Activated gamma-delta T cell treated with anti-CD3 and anti-CD28 coated beads, Interleukin-2, amount 50 U/mL, for 16 hours (primary cell): ENCODE measurements at places on chromosomes 11 and 22.
A peak's percentile ranks its signal among the peaks of the same experiment; 100 is the strongest.

GRCh38 chr11:69515271-69516245 is 34.1 kb downstream of the LINC01488 start:
- DNase-seq = no peak

DNA sequence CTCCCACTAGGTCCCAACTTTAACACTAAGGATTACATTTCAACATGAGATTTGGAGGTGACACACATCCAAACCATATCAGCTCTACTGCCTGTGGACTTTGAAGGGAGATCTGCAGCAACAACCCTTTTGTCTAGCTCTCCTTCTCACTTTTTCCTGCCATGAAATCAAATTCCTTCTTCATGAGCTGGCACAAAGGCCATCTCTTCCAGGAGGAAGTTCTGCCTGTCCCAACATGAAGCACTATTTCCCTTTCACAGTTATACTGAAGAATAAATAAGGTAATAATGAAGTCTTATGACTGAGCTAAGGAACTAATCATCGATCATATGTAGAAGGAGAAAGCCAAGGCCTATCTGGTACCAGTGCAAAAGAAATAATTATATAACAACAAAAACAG is 253.5 kb upstream of the TENM4 start:
- DNase-seq = no peak

GRCh38 chr22:48871176-48871840 is 956.4 kb downstream of the BRD1 start:
- no peak for DNase-seq

GRCh38 chr22:50702261-50702671 is 29.6 kb downstream of the SHANK3 start:
- DNase-seq = no peak

DNA sequence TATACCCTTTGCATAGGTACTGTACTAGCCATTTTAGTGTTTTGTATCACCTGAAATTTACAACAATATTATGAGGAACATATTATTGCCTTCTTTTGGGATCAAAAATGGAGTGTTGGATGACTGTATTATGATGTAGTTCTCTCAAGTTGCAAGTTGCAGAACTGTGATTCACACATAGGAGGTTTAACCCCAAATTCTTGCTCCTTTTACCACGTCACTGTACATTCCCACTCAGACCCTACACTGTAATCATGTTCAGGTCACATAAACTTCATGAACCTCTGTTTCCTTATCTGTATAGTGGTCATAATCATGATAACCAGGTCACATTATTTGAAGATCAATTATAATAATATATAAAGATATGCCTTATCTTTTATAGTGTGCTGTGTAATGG is 925.1 kb upstream of the TENM4 start:
- no peak for DNase-seq

- no peak for DNase-seq
These were observed 15.5 kb downstream of the EFCAB6 start for GRCh38 chr22:43796567-43796966.

DNA sequence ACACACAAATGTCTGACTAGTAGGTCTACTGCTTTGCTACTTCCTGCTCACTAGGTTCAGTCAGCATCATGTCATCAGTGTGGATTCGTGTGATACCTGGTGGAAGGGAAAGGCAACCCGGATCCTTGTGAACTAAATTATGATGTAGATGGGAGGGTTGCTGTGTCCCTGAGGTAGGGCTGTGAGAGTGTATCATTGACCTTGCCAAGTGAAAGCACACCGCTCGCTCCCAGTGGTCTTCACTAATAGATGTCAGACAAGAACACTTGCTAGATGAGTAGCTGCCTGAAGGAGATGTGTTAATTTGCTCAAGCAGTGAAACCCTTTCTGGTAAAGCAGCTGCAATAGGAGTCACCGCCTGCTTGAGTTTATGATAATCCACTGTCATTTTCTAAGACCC is 119.4 kb downstream of the WNT7B start:
- DNase-seq = no peak

DNA sequence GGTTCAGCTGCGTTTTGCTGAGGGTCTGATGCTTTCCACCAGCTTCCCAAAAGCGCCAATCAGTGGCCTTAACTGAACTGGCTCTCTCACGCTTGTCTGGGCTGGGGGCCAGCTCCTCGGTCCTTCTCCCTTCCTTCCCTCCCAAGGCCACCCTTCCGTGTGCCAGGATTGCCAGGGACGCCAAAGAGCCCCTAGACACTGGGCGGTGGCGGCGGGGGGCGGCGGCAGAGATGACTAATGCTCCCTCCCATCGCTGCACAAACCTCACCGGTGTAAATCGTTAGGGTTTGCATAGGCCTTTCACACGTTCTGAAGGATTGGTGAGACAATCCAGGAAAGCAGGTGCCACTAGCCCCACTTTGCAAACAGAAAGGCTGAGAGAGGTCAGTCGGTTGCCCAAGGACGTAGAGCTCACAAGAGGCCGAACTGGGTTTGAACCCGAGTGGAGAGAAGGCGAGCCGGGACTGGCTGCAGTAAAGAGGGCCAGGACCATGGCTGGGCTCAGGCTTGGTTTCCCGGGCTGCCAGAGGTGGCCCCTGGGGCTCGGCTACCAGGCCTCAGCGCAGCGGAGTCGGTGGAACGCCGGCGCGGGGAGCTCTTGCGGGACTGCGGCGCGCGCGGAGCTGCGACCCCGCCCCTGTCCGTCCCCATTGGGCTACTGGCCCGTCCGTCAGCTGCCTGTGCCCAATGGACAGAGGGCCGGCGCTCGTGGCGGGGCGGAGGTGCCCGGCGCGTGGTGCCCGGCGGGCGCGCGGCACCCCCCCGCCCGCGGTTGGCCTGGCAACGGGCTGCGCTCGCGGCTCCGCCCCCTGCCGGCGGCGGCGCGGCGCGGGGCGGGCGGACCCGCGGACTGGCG is 589 bp upstream of the GNAZ start:
- peak; percentile 81 for DNase-seq

DNA sequence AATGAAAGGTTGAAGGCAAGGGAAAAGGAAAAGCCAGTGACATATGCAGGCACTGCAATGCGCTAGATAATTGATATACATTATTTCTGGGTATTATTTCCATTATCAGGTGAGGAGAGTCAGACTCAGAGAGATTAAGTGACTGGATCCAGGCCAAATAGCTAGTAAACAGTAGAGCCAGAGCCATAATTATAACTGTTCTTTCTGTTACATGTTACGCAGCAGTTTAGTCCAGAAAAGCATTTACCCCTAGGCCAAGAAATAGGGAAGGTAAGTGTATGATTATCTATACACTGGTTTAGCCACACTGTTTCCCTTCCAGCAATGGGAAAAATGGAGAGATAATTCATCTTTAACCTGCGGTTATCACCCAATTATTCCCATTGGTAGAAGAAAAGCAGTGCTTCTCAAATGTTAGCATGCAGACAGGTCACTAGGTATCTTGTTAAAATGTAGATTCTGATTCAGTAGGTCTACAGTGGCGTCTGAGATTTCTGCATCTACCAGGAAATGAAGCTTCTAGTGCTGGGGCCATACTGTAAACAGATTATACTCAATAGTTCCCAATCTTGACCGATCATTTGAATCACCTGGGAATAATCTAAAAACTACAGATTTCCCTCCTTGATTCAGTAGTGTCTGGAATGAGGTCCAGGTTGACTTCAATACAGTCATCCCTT is 69.4 kb downstream of the RBFOX2 start:
- no peak for DNase-seq

GRCh38 chr11:108959105-108959761 is 294.4 kb downstream of the DDX10 start:
- no peak for DNase-seq

GRCh38 chr11:408154-409007 is 6.4 kb downstream of the SIGIRR start:
- DNase-seq = no peak

DNA sequence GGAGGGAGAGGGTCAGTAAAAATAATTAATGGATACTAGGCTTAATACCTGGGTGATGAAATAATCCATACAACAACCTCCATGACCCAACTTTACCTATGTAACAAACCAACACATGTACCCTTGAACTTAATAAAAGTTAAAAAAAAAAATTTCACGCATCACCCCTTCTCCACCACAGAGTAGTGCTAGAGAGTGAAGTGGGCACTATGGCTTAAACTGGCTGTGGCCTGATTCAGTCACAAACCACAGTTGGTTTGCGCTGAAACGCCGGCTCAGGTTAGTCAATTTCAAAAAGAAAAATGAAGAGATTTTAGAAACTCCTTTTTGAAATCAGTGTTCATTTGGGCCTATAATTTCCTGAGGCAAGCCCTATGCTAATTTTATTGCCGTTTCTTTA is 144.3 kb downstream of the TRPC6 start:
- DNase-seq = no peak

GRCh38 chr11:130675917-130676316 is 227.5 kb downstream of the ADAMTS15 start:
- no peak for DNase-seq

GRCh38 chr11:116404462-116404798 is 368.4 kb downstream of the BUD13 start:
- DNase-seq = no peak

- DNase-seq = no peak
These were observed 94.1 kb upstream of the PRDM11 start for GRCh38 chr11:45052361-45052760.

GRCh38 chr11:46603704-46604308 is 10.0 kb upstream of the AMBRA1 start:
- no peak for DNase-seq

DNA sequence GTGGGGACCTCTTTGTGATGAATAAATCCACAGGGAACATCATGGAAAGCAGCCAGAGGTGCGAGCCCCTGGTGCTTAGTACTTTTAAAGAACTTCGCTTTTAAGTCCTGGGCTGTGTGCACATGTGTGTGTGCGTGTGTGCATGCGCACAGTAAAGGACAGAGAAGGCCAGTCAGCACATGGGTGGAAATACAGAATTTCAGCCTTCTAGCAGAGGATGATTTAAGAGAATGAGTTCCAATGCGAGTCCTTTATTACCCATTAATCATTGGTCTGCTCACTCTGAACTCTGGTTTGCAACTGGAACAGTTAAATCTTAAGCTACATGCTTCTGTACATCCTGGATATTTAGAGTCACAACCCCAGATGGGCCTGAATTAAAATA is 18.9 kb downstream of the TEAD1 start:
- DNase-seq = no peak

DNA sequence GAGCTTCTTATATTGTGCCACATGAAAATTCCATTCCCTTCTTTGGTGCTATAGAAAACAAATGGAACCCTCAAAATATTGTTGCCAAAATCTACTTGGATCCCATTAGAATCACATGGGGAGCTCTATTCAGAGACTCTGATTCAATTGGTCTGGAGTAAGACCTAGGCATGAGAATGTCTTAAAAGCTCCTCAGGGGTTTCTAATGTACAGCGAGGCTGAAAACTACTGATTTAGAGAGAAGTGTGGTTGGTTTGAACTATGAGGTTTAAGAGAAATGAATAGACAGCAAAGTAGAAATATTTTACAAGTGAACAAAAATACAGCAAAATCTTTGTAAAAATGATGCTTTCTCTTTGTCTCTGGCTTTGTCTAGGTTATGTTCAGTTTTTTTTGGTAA is 514.7 kb downstream of the CNTN5 start:
- DNase-seq = no peak

DNA sequence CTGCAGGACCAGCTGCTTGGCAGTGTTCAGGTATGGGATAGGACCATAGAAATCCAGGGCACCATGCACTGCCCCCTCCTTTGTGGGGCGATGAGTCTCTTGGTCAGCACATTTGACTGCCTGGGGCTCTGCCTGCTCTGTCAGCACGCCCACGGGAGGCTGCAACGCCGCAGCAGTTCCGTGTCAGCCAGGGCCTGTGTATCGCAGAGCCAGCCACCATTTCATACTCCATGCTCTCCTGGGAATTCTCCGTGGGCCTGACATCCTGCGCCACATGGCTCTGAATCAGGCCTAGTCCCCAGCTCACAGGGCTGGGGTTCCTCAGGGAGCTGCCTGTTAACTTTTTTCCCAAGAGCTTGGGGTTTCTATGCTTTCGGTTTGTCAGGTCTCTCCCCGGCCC is 16.9 kb upstream of the RELT start:
- no peak for DNase-seq

GRCh38 chr11:131606811-131607335 is 236.5 kb downstream of the NTM start:
- no peak for DNase-seq
